Activated naive CD4-positive, alpha-beta T cell treated with anti-CD3 and anti-CD28 coated beads, Interleukin-2, amount 50 U/mL, for 16 hours (primary cell): ENCODE measurements at places on chromosomes 5 and 9.

GRCh38 chr5:102895976-102896375 lies 140.9 kb downstream of the PAM start:
- DNase-seq: no peak

GRCh38 chr5:124252747-124253146 lies 493.7 kb downstream of the ZNF608 start:
- no peak for DNase-seq

DNA sequence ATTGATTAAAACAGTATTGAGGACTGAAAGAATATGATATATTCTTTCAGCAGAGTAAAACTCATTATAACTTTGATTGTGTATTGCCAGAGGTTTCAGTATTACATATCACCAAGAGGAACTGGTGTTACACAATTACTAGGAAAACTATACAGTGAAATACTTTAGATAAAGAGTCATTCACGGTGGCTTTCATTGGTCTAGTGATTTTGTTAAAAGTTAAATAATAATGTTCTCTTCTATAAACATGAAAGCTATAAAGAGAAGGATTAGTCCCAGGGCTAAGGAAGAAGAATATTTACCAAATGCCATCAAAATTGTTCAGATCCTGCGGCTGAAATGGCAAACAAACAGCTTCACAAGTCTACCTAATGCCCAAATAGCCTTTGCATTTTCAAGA lies 306.2 kb downstream of the SEMA5A start:
- no peak for DNase-seq

DNA sequence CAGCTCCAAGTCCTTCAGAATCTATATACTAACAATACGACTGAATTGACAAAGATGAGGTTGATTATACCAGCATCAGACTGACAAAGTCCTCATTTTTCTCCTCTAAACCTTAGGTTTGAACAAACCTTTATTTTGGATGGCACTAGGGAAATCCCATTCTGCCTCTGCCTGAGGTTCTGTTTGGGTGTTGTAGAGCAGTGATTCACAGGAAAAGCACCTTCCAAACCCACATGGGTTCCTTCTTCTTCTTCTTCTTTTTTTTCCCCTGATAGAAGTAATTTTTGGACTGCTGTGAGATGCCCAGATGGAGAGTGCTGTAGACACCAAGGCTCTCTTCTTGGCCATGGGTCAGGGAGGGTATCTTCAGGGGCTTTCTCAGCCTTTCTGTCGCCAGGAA lies 164.9 kb upstream of the PAPPA start:
- no peak for DNase-seq

- no peak for DNase-seq
Measured at GRCh38 chr5:159681661-159682060, 234.6 kb upstream of the ADRA1B start.

GRCh38 chr9:81789721-81790120 lies 100.4 kb upstream of the TLE1 start:
- no peak for DNase-seq

GRCh38 chr9:6764523-6764922 lies 6.8 kb downstream of the KDM4C start:
- DNase-seq: no peak

DNA sequence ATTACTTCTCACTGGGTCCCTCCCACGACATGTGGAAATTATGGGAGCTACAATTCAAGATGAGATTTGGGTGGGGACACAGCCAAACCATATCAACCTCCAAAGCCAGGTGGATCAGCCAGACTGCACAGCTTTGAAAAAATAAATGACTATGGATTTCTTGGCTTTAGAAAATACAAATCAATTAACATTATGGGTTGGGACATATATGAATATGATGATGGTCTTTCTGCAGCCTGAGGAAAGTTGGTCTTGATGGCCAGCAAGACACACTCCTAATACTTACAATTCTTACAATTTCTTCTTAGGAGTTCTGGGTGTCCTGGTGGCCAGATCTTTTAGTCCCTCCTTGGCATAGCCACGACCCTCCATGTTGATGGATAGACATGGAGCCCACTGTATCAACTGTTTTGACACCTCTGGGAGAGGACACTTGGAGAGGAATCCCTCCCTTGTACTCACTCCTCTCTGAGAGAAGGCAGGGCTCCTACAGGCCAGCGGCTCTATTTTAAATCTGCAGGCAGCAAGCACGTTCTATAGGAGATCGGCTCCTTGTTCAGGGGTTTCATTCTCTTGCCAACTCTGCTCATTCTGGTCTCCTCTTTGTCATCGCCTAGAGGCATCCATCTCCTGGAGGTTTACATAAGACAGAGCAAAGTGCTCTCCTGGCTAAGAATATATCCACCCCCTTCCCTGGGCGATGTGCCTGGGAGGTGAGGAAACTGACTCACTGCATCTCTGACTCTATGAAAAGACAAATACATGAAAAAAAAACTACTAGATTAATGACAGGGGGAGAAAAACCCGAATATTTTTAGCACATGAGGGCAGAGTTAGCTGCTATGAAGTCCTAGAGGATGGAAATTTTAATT lies 145.9 kb downstream of the CARTPT start:
- no peak for DNase-seq

- no peak for DNase-seq
Measured at GRCh38 chr5:6847870-6848269, 134.6 kb downstream of the TENT4A start.

DNA sequence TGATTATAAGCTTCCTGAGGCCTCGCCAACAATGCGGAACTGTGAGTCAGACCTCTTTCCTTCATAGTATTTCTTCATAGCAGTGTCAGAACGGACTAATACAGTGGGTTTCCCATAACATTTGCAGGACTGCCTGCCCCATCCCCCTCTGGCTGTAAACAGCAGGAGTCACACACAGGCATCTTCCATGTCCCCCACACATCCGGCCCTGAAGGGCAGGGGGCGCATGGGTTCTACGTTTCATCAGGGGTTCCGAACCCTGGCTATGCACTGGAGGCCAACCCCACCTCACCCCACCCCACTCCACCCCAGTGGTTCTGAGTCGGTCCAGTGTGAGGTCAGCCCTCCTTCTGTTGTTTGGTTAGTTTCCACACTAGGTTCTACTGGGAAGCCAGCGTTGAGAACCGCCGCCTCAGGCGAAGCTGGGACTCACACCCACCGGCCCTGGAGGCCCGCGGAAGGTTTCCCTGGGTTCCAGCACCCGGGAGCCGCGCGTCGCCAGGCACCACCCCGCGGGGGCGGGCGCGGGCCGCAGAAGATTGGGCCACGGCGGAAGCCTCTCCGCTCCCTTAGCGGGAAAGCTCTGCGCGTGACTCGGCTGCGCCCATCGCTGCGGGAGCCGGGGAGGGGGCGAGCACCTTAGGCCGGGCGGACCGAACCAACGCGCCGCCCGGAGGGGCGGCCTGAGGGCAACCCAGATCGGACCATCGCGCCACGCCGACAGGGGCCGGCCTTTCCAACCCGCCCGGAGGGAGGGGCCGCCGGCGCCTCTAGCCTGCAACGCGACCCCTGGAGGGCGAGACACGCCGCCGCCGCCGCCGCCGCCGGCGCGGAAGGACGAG lies at the start of gene RUSC2:
TSS of gene RUSC2 (plus strand) at position 799 of the 842 bp plus-strand sequence. CDS start 56,411 bp downstream, outside the sequence.
- DNase-seq: peak; percentile 56

- DNase-seq: no peak
Measured at GRCh38 chr5:137888466-137888862, 793 bp upstream of the PKD2L2 start.

DNA sequence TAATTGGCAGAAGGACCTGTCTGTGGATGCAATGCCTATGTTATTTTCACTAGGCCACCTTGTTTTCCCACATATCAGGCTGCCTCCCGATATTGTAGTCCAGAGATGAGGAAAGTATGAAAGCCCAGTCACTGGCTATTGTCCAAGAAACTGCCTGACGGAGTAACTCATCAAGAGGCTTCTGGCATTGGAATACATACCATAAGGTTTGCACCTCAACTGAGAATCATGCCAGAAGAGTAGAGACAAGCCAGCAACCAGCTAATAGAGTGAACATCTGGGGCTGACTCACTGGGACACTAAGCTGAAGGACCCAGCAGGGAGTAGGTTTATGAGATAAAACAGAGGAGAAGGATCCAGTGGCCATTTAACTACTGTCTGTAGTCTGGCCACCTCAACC lies 137.2 kb upstream of the FST start:
- DNase-seq: no peak

DNA sequence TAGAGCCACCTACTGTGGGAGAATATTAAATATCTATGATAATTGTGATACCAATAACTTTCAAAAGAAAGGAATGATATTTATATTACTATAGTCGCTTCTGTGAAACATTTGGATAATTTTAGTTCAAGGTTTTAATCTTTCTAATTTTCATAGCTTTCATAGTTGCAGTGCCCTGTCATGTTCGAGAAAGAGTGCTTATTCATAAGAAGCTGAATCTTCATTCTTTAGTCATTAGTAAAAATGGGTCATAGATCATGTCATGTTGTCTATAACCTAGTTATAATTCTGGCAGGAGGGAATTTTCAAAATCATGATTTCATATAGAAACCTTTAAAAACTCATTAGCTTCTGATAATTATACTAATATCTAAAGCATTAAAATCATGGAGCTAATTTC lies 685.6 kb downstream of the CETN3 start:
- DNase-seq: no peak

DNA sequence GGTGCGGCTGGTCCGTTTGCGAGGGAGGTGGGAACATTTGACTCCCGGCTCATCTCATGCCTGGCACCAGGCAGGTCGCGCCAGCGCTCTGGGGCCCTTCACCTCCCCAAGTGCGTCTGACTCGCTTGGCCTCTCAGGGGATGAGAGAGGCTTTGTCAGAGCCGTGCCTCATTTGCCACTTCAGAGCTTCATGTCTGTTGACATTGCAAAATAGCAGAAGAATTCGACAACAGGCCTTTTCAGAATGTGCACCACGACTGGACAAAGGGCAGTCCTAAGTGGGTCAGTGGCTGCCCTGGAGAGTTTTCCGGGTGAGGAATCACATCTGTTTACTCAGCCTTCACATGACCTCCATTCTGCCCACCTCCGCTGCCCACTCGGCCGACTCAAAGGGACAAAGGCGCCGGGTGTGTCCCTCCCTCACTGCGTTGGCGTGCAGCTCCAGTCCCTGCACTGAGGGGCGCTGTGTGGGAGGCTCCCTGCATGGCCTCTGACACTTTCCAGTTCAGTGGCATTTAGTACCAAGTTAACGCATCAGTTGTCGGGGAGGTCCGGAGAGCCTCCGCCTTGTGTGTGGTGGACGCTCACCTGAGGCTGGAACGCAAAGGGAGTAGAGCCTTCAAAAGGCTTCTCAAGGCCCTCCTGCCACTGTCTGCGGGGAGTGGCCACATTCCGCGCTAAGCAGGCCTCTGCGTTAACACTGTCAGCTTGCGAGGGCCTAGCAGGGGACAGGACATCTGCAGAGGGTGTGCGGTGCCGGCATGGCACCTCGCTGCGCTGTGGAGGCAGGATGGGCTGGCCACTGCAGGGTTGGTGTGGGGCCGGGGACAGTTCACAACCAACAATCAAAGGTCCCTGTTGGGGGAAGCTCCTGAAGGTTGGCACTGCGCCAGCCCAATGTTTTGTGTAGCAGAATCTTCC lies 171.5 kb downstream of the NXNL2 start:
- no peak for DNase-seq

DNA sequence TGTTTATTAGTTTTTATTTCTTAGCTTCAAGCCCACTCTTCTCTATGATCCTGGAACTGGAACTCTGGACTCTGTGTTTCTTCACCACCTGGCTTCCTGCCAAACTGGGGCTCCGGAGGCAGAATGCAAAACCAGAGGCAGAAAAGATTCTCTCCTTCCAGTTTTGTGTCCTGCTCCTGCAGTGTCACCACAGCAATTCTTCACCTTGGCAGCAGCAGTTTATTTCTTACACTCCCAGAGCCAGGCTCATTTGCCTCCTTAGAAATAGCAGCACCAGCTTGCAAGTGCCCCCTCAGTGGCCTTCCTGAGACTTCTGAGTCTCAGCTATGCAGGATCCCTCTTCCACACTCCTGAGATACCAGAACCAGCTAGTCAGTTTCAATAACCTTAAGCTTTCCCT lies 26.7 kb upstream of the CAMK4 start:
- no peak for DNase-seq

GRCh38 chr9:135526089-135526729 lies 5.0 kb downstream of the LCN1 start:
- no peak for DNase-seq

GRCh38 chr5:163248871-163249270 lies 188.5 kb upstream of the CCNG1 start:
- no peak for DNase-seq

GRCh38 chr5:61055434-61056006 lies 106.7 kb downstream of the SMIM15 start:
- no peak for DNase-seq

DNA sequence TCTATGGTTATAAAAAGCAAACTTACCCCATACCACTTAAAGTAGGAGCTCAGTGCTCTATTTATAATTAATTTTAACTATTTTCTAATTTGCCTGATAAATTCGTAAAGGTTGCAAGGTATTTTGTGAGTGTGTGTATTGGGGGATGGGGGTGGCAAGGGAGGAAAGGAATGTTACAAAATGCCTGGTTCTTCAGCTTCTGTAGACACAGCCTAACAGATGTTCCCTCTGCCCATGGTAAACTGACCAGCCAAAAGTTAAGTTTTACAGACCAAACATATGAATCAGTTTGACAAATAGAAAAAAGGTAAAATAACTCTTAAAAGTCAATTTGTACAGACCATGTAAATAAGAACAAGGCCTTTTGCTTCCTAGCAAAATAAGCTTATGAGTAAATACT lies 232.6 kb downstream of the KIAA0825 start:
- DNase-seq: no peak

DNA sequence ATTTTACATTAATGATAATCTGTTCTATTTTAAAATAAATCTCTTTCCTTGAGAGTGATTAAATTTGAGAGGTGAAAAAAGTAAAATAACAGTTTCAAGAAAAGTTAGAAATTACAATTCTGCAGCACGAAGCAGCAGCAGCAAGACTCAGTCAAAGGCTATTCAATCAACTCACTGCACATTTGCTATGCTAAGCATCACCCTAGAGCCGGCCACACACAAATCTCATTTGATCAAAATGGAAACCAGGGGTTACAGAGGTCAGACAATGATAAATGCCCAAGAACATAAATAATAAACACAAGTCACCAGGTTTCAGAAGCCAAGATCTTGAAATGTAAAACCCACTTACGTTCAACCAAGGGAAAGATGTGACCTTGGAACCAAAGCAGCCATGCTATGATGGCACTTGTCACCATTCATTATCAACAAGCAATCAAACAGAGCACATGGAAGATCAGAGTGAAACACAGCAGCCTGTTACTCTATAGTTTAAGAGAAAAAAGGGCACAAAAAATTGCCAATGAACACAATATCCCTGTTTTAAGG lies 136.0 kb downstream of the EPB41L4A start:
- no peak for DNase-seq

DNA sequence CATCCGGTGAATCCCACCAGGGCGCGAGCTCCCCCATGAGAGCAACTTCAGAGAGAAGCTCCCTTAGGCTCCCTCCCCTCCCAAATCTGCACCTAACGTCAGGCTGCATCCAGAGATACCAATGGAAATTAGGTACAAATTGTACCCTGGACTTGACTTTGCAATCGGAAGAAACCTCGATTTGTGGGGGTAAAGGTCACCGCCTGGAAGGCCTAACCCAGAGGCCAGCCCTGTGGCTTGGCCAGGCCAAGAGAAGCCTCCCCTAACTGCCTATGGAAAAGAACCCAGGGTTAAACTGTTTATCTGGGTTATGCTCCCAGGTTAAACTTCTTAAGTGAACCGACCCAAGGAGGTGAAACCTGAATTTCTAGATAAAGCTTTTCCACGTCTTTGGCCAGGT lies 80.4 kb downstream of the GTF3C4 start:
- DNase-seq: no peak
